Smooth muscle cell of the coronary artery (primary cell): ENCODE measurements at places on chromosomes 12 and 14. TPM values are rescaled to one million over a fixed set of nuclear protein-coding genes. Genes with fewer than 3 reads are reported as not detected.

The OAS3 gene
- 2.3 and 2.6 TPM in 2 replicates for total RNA-seq

The CLEC1A gene
- total RNA-seq, result 0.12 TPM in 1 of 2 replicates, not detected in the other

The CLEC6A gene
- total RNA-seq, result not detected in 2 replicates

The PPP1R1A gene
- total RNA-seq, result not detected in 2 replicates

The LTB4R gene
- 0.75 and 6.3 TPM in 2 replicates for total RNA-seq

The KCNMB4 gene
- 1.2 and 6.0 TPM in 2 replicates for total RNA-seq

The SLC25A21 gene
- 0.15 TPM in 1 of 2 replicates, not detected in the other for total RNA-seq

The LBHD2 gene
- total RNA-seq, result not detected in 2 replicates

The DAD1 gene
- 148 and 382 TPM in 2 replicates for total RNA-seq

The PSME2 gene
- 28.2 and 87.8 TPM in 2 replicates for total RNA-seq

The NDRG2 gene
- total RNA-seq, result 1.9 and 2.3 TPM in 2 replicates

The WSCD2 gene
- not detected in 2 replicates for total RNA-seq

The FBXW8 gene
- 14.6 and 15.2 TPM in 2 replicates for total RNA-seq

The KIAA0586 gene
- 9.4 and 12.2 TPM in 2 replicates for total RNA-seq

The ATF1 gene
- total RNA-seq, result 23.2 and 28.8 TPM in 2 replicates

The ALKBH2 gene
- total RNA-seq, result 13.9 and 18.6 TPM in 2 replicates

The NPFF gene
- not detected in 2 replicates for total RNA-seq

The REP15 gene
- total RNA-seq, result 0.68 and 0.70 TPM in 2 replicates

The SDR9C7 gene
- not detected in 2 replicates for total RNA-seq

The KERA gene
- not detected in 2 replicates for total RNA-seq

The LPAR5 gene
- under 0.01 TPM in 1 of 2 replicates, not detected in the other for total RNA-seq

The CLEC2D gene
- 0.60 and 2.5 TPM in 2 replicates for total RNA-seq

The KRT72 gene
- not detected in 2 replicates for total RNA-seq

The ETFBKMT gene
- total RNA-seq, result 2.2 and 3.6 TPM in 2 replicates

The MORN3 gene
- 1.1 and 2.0 TPM in 2 replicates for total RNA-seq

The BDKRB2 gene
- 0.08 and 61.8 TPM in 2 replicates for total RNA-seq

The EPYC gene
- not detected in 2 replicates for total RNA-seq

The SAMD15 gene
- 1.4 and 2.0 TPM in 2 replicates for total RNA-seq

The EXOC5 gene
- 16.6 and 42.4 TPM in 2 replicates for total RNA-seq

The CMTM5 gene
- total RNA-seq, result not detected in 2 replicates

The ASB2 gene
- 0.23 and 0.35 TPM in 2 replicates for total RNA-seq

The EFS gene
- 1.1 and 4.9 TPM in 2 replicates for total RNA-seq

The ADGRD1 gene
- 0.15 and 37.2 TPM in 2 replicates for total RNA-seq

The SERPINA12 gene
- not detected in 2 replicates for total RNA-seq

The EXOC3L4 gene
- 0.35 TPM in 1 of 2 replicates, not detected in the other for total RNA-seq

The SLC4A8 gene
- 0.08 and 0.59 TPM in 2 replicates for total RNA-seq

The TMEM117 gene
- 2.7 and 6.7 TPM in 2 replicates for total RNA-seq

The BHLHE41 gene
- total RNA-seq, result 0.70 and 3.2 TPM in 2 replicates

The CLEC4E gene
- total RNA-seq, result not detected in 2 replicates

The TOMM20L gene
- total RNA-seq, result not detected in 2 replicates

The ACOT6 gene
- total RNA-seq, result not detected in 2 replicates

The NUP107 gene
- total RNA-seq, result 31.8 and 32.9 TPM in 2 replicates

The ARG2 gene
- 3.6 and 3.8 TPM in 2 replicates for total RNA-seq

The ATXN3 gene
- total RNA-seq, result 42.5 and 45.6 TPM in 2 replicates

The ANKRD33 gene
- total RNA-seq, result 0.23 TPM in 1 of 2 replicates, not detected in the other

The DLK1 gene
- total RNA-seq, result 0.23 TPM in 1 of 2 replicates, not detected in the other

The ING4 gene
- total RNA-seq, result 22.7 and 27.0 TPM in 2 replicates

The PLD4 gene
- 0.15 TPM in 1 of 2 replicates, not detected in the other for total RNA-seq

The NOVA1 gene
- total RNA-seq, result 0.90 and 2.2 TPM in 2 replicates

The GPD1 gene
- 0.30 and 0.47 TPM in 2 replicates for total RNA-seq
